ENCODE measurements at places on chromosomes 11 and 22. TPM values are rescaled to one million over a fixed set of nuclear protein-coding genes. Genes with fewer than 3 reads are reported as not detected.

APOBEC3C gene
- 26.9 TPM for total RNA-seq

ARHGAP20 gene
- total RNA-seq, result not detected

C11orf91 gene
- 0.47 TPM for total RNA-seq

TRIM49 gene
- not detected for total RNA-seq

DESI1 gene
- 29.3 TPM for total RNA-seq

EED gene
- 31.5 TPM for total RNA-seq

KRTAP5-8 gene
- total RNA-seq, result 0.42 TPM

PATE4 gene
- not detected for total RNA-seq

DDIAS gene
- 2.3 TPM for total RNA-seq

OR2D2 gene
- not detected for total RNA-seq

SEPTIN5 gene
- 0.55 TPM for total RNA-seq

CCDC86 gene
- total RNA-seq, result 11.3 TPM

GP1BB gene
- total RNA-seq, result not detected

ASPHD2 gene
- total RNA-seq, result 2.9 TPM

TUBA8 gene
- total RNA-seq, result 3.9 TPM

TALDO1 gene
- total RNA-seq, result 124 TPM

FAM111B gene
- total RNA-seq, result 4.6 TPM

TEX12 gene
- total RNA-seq, result not detected

IGSF22 gene
- 5.4 TPM for total RNA-seq

ROBO4 gene
- total RNA-seq, result not detected

LRRC32 gene
- 0.08 TPM for total RNA-seq

EFCAB6 gene
- 1.7 TPM for total RNA-seq

CDC42BPG gene
- total RNA-seq, result 10.3 TPM

CCDC188 gene
- not detected for total RNA-seq

KCNQ1OT1 gene
- total RNA-seq, result 0.21 TPM

LRRC10B gene
- total RNA-seq, result not detected

PTPRCAP gene
- 215 TPM for total RNA-seq

OR10AG1 gene
- not detected for total RNA-seq

OR5F1 gene
- not detected for total RNA-seq

SLC1A2 gene
- total RNA-seq, result 0.44 TPM

MLC1 gene
- 0.16 TPM for total RNA-seq

OR56A5 gene
- total RNA-seq, result not detected

C11orf97 gene
- total RNA-seq, result not detected

PNPLA3 gene
- total RNA-seq, result 0.63 TPM

RAB38 gene
- total RNA-seq, result 0.82 TPM

PRSS23 gene
- total RNA-seq, result 0.11 TPM

B3GAT1 gene
- 0.05 TPM for total RNA-seq

CARD16 gene
- total RNA-seq, result 41.5 TPM

P2RY6 gene
- total RNA-seq, result not detected

MYO7A gene
- 0.18 TPM for total RNA-seq

MPZL3 gene
- 12.6 TPM for total RNA-seq

TTC28 gene
- total RNA-seq, result 2.6 TPM

FAM180B gene
- total RNA-seq, result 0.26 TPM

FAM83F gene
- total RNA-seq, result 0.41 TPM

TSSK2 gene
- not detected for total RNA-seq

MMP3 gene
- not detected for total RNA-seq

RAC2 gene
- total RNA-seq, result 295 TPM

SCGB2A2 gene
- total RNA-seq, result not detected

DEUP1 gene
- total RNA-seq, result not detected

DMC1 gene
- total RNA-seq, result 0.73 TPM

CTSF gene
- 53.9 TPM for total RNA-seq

HTR3A gene
- total RNA-seq, result not detected

ARL2 gene
- 38.4 TPM for total RNA-seq

Measured in naive thymus-derived CD8-positive, alpha-beta T cell (primary cell).